Activated T-cell treated with anti-CD3 and anti-CD28 coated beads for 24 hours (primary cell): ENCODE measurements at places on chromosomes 7 and 10.

GRCh38 chr7:25515633-25516275 is 287.5 kb upstream of the NPVF start:
- no peak for DNase-seq

- DNase-seq, result no peak
Measured at GRCh38 chr7:124662937-124663336, 102.7 kb downstream of the GPR37 start.

DNA sequence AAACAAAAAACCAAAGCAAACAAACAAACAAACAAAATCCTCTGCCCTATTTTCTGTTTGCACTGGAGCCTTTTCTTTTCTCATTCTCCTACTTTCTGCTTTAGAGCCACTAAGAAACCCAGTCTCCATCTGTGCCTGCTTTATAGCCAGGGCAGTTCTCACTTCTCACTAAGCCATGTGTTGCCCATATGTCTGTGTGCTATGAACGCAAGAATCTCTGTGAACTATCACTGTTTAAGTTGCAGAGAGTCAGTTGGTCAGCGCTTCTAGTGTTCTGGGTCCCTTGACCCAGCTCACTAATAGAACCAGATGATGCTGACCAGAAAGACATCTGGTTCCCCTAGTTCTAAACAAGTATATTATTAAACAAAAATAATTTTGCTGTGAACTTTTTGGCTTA is 81.4 kb downstream of the FAM185A start:
- no peak for DNase-seq

DNA sequence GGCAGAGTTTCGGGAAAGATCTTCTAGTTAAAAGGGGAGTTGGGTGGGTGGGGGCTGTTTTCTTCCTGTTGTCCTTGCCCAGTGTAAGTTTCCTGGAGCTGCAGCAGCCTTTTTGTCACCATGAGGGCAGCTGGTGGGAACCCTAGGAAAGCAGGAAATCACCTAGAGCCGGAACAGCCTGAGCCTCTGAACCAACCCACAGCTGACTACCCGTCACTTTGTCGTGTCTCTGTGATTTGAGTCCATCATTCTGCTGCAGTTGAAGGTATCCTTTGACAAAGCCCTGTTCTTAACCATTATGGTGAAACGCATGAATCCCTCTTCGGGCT is 1.2 kb upstream of the C10orf143 start:
- DNase-seq, result no peak

DNA sequence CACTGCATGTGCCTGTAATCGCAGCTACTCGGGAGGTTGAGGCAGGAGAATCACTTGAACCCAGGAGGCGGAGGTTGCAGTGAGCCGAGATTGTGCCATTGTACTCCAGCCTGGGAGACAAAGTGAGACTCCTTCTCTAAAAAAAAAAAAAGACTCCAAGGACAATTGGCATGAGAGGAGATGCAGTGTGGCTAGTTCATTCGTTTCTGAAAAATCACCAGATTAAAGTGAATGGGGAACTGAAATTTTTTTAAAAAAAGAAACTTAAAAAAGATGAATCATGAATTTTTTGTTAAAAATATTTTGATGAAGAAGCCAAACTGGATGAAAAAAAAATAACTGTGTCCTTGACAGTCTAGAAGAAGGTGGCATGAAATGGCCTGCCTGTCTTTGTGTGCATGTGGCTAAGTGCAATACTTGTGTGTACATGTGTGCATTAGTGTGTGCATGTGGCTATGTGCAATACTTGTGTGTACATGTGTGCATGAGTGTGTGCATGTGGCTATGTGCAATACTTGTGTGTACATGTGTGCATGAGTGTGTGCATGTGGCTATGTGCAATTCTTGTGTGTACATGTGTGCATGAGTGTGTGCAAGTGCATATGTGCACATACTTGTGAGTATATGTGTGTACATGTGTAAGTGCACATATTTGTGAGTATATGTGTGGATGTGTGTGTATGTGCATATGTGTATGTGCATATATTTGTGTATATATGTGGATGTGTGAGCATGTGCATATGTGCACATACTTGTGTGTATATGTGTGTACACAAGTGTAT is 391.7 kb upstream of the KLF6 start:
- DNase-seq, result no peak

GRCh38 chr10:62961951-62962523 is 145.9 kb upstream of the EGR2 start:
- no peak for DNase-seq

DNA sequence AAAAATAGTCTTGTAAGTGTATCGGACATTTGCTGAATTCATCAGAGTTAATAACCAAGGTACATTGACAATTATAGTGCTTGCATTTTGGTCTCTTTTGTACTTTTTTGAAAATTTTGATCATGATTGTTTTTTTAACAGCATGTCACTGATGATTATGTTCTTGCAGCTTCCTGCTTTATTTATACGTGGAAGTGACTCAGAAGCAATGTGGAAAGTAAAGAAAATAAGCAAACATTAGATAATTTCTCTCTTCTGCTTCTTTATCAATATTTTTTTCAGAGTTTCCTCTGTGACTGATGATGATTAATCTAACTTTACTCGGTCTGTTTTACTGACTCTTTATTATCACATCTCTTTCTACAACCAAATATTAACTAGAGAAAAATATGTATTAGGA is 1351.9 kb downstream of the REEP3 start:
- DNase-seq, result no peak

DNA sequence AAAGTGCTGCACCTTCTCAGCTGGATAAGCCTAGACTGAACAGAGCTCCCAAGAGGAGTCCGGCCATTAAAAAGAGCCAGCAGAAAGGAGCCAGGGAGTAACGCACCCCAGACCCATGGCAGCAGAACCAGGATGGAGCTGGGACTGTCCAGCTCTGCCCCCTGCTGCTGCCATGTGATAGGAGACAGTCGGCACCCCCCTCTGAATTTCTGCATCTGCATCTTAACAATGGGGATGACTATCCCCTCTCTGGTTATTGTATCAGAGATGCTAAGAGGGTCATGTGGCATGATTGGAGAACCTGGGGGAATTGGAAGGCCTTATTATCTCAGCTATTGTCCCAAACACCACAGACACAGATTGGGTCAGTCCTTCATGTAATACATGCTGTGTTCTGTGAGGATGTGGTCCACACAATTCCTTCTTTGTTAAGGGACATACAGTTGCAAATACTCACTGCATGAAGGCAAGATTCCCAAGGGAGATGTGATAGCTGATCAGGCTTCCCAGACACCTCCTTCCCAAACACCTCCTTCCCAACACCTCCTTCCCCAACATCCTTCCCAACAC is 29.3 kb downstream of the PLEKHS1 start:
- DNase-seq, result no peak

DNA sequence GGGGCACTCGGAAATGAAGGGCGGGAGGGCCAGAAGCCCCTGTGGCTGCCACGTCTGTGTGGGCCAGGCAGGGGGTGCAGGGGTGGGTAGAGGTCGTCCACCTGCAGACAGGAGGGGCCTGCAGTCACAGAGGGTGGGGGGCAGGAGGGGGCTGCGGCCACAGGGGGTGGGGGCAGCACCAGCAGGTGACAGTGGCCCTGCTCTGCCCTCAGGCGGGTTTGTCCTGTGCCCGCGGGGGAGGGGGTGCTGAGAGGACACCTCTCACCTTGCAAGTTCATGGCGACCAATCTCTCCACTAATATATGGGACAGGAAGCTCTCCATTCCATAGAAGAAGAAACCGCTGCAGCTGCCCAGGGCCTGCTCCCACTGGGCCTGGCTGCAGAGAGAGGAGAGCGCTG is 26.6 kb upstream of the NKX6-2 start:
- DNase-seq, result no peak

- no peak for DNase-seq
Measured at GRCh38 chr10:18159557-18159956, 19.3 kb downstream of the CACNB2 start.

GRCh38 chr7:89966067-89966664 is 188.1 kb upstream of the STEAP1 start:
- DNase-seq, result no peak

DNA sequence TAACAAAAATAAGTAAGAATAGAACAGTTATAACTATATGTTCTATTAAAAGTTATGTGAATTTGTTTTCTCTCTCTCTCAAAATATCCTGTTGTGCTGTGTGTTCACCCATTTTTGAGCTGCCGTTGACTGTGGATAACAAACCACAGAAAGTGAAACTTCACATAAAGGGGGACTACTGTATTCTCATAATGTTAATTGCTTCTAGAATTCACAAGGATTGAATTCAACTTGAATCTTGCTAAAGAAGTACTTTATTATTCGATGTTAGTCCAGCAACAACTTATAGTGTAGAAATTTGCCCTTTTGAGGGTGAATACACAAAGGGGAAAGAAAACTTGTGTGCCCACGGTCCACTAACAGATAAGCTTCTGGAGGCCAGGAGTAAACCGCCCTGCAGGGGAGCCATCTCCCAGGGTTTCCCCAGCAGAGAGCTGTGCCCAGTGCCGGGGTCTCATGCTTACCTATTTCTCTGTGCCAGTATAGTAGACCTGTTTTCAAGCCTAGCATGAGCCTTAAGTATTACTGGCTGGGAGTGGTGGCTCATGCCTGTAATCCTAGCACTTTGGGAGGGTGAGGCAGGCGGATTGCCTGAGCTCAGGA is 87.1 kb downstream of the KAT6B start:
- no peak for DNase-seq

- DNase-seq, result peak; percentile 33
Measured at GRCh38 chr7:27210441-27211083, 10.7 kb upstream of the HOXA13 start.

DNA sequence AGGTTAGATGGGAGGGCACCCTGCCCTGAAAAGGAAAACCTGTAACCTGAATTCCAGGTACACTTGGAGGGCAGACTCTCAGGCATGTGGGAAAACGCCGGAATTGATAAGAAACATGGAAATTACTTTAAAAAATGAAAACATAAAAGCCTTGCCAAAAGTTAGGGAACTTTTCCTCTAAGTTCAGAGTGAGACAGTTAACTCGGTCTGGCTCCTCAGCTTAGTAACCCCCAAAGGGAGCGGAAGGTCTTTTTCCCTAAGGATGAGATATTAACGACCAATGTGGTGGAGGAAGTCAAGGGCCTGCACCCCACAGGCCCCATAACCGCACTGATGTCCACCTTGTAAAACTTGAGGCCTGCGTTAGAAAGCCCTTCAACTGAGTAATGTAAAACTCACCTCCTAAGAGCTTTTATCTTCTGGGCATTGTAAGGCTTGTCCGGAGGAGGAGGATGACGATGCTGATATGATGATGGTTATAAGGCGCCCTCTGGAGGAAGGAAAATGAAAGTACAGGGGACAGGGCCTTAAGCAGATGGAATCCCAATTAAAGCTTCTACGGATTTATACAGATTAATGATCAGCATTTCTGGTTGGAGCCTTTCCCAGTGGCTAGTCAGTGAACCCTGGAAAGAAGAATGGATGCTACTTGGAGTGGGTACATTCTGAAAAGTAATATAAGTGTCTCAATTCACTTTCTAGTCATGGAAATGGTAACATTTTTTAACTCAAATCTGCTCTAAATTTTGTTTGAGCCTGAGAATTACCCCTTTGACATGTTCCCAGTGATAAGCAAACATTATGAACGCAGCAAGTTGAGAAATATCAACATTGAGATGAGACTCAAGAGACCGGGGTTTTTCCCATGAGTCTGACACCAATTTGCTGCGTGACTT is 694 bp downstream of the COL1A2 start:
- no peak for DNase-seq
